KG1 (cell line): ENCODE measurements at places on chromosomes 1 and 21.

DNA sequence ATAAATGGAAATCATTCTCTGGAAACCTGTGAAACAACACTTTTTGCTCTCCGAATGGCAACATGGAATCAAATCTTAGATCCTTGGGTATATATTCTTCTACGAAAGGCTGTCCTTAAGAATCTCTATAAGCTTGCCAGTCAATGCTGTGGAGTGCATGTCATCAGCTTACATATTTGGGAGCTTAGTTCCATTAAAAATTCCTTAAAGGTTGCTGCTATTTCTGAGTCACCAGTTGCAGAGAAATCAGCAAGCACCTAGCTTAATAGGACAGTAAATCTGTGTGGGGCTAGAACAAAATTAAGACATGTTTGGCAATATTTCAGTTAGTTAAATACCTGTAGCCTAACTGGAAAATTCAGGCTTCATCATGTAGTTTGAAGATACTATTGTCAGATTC lies 45.7 kb downstream of the PTGFR start:
- no peak for DNase-seq

DNA sequence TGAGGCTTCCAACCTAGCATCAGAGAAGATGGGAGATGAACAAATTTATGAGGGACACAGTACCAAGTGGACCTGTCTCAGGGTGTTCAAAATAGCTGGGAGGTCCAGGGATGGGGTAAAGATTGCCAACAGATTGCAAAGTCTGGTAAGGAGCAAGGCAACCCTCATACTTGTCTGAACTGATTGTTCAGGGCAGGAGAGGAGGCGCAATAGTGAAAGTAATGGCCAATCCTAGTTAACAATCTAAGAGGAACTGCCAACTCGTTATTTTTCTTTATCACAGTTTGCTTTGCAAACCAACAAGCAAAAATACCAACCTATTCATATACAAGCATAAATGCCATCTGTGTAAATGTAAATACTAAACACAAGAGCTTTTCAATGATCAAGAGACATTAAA lies 78.4 kb upstream of the S1PR1 start:
- no peak for DNase-seq

DNA sequence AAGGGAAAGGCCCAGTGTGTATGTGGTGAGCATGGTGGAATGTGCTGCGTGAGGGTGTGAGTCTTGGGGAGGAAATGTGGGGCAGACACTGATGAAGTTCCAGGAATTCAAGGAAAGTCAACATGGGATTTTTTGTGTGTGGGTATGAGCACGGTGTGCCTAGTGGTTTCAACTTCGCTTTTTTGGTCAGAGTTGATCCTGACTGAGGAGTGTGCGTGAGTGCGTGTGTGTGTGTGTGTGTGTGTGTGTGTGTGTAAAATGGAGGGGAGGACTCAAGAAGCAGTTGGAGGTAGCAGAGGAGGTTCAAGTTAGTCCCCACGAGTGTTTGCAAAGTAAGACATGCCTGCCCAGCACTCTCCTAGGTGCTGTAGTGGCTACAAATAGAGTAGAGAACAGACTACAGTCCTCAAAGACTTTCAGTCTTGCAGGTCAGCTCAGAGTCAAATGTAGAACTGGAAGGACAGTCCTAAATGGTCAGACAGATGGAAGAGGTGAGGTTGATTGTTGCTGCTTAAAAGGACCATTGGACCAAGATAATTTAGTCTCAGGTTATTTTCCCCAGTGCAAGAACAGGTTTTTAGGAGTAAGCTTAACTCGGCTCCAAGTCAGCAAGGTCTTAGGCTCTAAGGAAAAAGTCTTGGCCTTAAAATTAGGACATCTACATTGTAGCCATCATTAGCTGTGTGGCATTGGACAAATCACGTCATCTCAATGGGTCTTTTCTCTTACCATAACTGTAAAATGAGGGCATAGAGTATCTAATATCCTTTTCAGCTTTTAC lies 25.0 kb downstream of the SLAMF1 start:
- DNase-seq: no peak

DNA sequence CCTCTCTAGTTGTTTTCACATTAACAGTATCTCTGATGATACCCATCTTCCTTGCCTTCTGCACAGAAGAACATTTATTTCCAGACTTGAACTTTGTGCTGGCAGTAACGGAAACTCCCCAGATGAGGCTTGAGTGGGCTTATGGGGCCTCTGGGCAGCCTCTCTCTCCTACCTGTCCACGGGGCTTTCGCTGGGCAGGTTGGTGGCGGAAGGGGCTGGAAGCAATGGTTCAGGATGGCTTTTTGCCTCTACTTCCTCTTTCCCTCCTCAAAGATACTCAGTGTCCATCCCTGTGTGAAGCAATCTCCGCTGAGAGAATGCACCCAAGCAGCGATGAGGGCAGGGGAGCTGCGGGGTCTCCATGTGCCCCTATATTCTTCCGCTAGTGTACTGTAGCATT lies 348.2 kb downstream of the HLX start:
- no peak for DNase-seq

DNA sequence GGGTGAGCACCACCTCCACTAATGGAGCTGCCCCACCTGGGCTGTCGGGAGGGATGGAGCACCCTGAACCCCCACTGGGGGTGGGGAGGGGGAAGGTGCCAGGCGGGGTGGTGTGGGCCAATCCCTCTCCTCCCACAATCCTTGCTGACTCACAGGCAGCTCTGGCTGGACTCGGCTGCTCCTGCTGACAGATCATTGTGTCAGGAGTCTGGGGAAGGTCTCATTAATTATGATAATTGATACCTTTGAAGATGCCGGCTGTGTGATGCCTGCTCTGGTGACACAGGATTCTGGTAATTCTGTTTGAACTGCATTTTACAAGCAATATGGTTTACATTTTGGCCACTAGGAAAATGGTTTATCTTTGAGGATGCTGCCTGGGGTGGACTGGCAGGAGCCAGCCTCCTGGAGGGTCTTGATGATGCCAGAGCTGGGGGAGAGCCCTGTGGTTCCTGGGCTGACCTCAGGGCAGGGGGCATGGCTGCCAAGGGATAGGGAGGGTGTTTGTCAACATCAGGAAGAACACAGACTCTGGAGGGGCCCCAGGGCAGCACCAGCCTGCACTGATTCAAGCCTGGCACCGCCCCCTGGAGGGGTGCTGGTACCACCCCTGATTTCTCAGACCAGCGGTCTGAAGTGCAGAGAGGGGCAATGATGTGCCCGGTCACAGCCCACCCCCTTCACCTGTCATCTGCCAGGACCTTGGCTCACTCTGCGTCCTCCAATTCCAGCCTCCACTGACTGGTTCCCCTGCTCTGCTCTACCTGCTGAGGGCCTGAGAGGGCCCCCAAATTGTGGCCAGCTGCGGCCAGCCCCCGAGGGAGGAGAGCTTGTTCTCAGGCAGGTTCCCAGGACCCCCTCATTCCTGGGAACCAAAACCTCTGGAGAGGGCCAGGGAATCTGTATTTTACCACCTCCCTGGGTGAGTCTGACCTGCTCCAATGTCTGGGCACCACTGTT lies 338.8 kb downstream of the MATN1 start:
- DNase-seq: no peak

DNA sequence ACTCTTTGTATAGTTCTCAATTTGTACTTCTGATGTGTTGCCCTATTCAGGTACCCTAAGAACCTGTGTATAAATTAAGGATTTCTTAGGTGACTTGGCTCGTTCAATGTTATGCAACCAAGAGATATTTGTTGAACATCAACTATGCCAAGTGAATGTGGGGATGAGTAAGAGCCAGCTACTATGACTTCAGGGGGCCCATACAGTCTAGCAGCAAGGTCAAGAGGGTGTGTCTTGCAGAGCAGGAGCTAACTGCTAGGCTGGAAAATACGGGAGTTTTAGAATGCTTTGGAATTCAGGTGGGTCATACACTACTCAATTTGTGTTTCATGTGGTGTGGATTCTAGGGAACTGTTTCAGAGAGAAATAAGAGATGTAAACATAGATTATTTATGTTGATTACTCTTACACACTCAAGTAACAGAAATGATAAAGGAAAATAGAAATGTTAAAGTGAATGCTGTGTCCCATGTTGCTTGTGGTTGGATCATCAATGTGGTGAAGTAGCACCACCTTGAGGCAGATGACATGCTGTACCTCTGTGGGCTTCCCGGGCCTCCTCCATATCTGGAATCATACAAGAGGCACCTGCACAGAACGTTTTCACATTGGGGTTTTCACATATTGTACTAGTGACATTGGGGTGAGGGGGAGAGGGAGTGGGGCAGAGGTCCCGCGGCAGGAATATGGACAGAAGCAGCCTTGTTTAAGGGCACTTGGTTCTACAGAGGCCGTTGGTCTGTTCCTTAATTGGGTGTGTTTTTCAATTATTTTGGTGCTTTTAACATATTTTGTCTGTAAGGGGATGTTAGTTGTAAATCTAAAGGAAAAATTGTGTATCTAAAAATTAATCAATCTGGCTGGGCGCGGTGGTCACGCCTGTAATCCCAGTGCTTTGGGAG lies 12.4 kb downstream of the ARPC5 start:
- DNase-seq: no peak

DNA sequence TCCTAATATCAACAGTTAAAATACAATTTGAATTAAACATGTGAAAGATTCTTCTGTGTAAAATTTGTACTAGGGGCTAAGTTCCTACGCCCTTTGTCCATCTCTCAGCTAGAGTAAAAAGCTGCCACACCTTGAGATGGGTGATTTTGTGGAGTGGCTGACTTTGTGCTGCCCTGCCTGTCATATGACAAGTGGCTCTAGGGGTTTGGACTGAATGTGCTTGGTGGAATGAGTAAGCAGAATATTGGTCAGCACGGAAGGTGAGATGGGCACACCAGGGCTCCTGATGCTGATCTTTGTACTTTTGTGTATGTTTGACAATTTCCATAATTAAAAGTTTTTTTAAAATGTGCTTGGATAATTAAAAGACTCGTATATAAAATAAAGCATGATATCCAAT lies 133.6 kb upstream of the SLC45A1 start:
- no peak for DNase-seq

GRCh38 chr1:231037585-231038517 lies 2.2 kb downstream of the FAM89A start:
- DNase-seq: no peak

DNA sequence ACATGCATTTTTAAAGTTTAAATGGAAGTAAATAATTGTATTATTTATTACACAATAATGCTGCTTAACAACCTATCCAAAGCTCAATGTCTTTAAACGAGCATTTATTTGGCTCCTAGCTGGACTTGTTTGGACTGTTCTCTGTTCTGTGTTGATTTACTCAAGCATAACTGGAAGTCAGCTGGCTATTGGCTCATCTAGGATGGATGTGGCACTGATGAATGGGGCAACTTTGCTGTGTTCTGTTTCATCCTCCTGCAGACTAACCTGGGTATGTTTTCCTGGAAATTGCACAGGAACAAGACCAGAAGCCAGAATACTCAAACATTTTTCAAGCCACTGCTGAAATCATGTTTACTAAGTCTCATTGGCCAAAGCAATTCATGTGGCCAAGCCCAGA lies 70.8 kb upstream of the HSD17B7 start:
- DNase-seq: no peak

DNA sequence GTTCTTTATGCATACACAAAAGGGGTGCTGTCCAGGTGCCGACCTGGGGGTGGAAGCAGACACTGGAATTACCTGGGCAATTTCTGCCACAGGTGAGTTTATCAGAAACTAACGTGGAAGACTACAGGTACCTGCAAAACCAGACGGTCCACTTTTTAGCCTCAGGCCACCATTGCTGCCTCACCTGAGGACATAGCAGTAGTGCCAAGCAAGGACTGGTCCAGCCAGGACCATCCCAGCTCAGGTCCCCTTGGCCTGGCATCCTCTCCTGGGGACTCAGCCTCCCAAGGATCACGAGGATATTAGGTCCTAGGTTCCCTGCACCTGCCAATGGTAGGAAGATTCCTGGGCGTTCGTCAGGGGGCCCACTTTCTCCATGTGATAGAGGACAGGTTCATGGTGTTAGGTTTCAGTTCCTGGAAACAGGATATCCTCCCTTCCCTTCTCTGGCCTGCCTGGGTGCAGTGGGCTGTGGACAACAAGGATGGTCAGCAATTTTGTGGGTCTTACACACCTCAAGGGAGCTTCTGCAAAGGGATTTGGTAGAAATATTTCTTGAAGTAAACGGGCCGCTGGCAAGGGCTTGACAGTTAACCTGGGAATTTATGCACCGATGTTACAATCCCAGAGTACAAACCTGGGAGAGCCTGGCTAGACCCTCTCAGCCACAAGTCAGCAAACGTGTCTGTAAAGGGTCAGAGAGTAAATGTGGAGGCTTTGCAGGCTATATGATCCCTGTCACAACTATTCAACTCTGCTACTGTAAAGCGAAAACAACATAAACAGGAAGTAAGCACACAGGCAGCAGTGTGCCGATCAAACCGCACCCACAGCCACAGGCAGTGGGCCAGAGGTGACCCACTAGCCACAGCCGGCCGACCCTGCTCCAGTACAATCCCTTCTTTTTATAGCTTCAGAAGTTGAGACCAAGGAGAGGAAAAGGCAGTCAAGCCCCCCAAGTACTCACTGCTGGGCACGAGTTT lies 71.4 kb upstream of the RAB4A start:
- DNase-seq: no peak

DNA sequence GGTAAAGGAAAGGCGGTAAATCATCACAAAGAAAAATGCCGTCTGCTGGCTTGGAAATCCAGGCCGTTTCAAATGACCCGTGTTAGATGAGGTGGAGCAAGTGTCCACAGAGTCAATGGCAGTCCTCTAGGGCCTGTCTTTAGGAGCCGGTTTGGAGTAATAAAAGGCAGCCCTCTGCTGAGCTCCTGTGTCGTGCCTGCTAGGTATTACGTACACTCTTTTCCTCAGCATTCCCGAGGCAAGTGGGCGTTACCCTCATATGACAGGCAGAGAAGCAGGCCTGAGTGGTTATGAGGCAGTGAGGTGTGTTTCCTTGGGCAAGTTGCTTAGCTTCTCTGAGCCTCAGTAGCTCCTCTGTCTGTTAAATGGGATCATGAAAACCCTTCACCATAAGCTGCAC lies 7.7 kb downstream of the NENF start:
- DNase-seq: no peak

GRCh38 chr1:151352021-151352718 lies 5.1 kb upstream of the RFX5 start:
- DNase-seq: no peak

- no peak for DNase-seq
Measured at GRCh38 chr1:913491-914130, 10.1 kb upstream of the SAMD11 start.

GRCh38 chr1:46404482-46405196 lies 10.5 kb downstream of the FAAH start:
- DNase-seq: no peak

- DNase-seq: peak; percentile 36
Measured at GRCh38 chr1:28510273-28510969, 4.6 kb downstream of the RCC1 start.

GRCh38 chr1:211726467-211726995 lies 51.1 kb upstream of the NEK2 start:
- DNase-seq: no peak

- no peak for DNase-seq
Measured at GRCh38 chr21:43268804-43269186, 100.0 kb downstream of the CRYAA start.

- DNase-seq: no peak
Measured at GRCh38 chr21:43766734-43767497, 9.2 kb downstream of the CSTB start.
